ENCODE measurements at places on chromosomes 12 and 14. TPM values are rescaled to one million over a fixed set of nuclear protein-coding genes. Genes with fewer than 3 reads are reported as not detected.
A peak's percentile ranks its signal among the peaks of the same experiment; 100 is the strongest.

ASPG gene
- polyA plus RNA-seq: not detected

GRCh38 chr12:92111256-92111655, 34.4 kb downstream of the BTG1 start:
- H3K4me3 ChIP-seq: no peak overlapping the region
- H3K27me3 ChIP-seq: no peaks in the 10 kb centered on the region
- peak overlapping the region; percentile 30 for H3K27ac ChIP-seq
- no peak for DNase-seq
- no peaks in the 10 kb centered on the region for H3K36me3 ChIP-seq

CRADD gene
- 13.6 TPM for polyA plus RNA-seq

- peak; percentile 22 for DNase-seq
- H3K27me3 ChIP-seq: no peaks in the 10 kb centered on the region
- H3K27ac ChIP-seq: no peak overlapping the region
- H3K36me3 ChIP-seq: no peaks in the 10 kb centered on the region
Observed at GRCh38 chr12:25578411-25579143, 25.5 kb upstream of the LMNTD1 start.

DNA sequence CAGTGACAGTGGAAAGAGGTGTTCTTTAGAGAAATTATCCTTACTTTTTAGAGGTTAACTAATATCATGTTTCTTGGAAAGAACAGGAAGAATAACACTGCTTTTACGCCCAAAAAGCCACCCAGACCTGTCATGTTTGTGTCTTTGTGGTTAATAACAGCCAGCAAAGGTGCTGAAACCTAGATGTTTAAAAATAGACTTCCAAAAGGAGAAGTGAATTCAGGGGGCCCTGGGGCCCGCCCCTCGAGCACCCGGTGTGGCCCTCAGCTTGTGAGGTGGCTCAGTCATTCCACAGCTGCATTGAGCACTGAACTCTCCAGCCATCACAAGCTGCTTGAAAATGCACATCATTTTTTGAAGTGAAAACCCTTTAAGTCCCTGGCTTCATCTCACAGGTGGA, 20.8 kb upstream of the AMN start:
- no peak for DNase-seq
- no peak overlapping the region for H3K4me3 ChIP-seq
- no peaks in the 10 kb centered on the region for H3K4me1 ChIP-seq
- H3K27ac ChIP-seq: no peak overlapping the region

DNA sequence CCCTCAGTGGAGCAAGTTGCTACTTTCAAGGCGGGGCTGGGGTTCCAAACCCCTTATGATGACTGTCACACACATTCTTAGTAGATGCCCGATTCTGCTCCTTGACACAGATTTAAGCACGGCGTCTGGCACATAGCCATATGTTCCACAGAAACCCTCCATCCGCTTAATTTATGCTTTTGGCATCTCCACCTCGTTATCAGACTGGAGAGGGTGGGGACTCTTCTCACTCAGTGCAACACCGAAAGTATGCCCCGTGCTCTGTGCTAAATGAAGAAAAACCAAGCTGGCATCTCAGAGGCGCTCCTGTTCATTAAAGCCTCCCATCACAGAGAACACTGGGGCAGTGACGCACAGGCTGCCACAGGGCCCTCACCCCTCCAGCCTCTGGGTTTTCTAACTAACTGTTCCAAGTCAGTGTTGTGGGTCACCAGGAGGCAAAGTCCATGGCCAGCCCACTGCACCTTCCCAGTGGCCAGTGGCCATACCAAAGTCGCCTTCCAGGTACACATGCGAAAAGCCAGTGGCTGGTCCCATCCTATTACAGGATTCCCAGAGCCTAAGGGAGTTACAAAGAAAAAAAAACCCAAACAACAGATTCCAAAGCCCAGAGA, 27.3 kb downstream of the CCDC88C start:
- no peaks in the 10 kb centered on the region for H3K4me1 ChIP-seq
- no peak overlapping the region for H3K27ac ChIP-seq
- no peak for DNase-seq
- no peak overlapping the region for H3K4me3 ChIP-seq

GRCh38 chr12:131537267-131537958, 173.5 kb upstream of the SFSWAP start:
- no peak overlapping the region for H3K4me3 ChIP-seq
- H3K27ac ChIP-seq: no peak overlapping the region
- no peaks in the 10 kb centered on the region for H3K27me3 ChIP-seq
- no peaks in the 10 kb centered on the region for H3K36me3 ChIP-seq
- peaks cover 10% of the 10 kb centered on the region for H3K4me1 ChIP-seq

PRR4 gene
- polyA plus RNA-seq: 4.3 TPM

All from SK-N-SH (cell line).